Right renal pelvis (tissue), 4 donors: ENCODE measurements at places on chromosomes 12 and 14. TPM values are rescaled to one million over a fixed set of nuclear protein-coding genes. Genes with fewer than 3 reads are reported as not detected.

The PCK2 gene
- polyA plus RNA-seq: 26.1 TPM

DNA sequence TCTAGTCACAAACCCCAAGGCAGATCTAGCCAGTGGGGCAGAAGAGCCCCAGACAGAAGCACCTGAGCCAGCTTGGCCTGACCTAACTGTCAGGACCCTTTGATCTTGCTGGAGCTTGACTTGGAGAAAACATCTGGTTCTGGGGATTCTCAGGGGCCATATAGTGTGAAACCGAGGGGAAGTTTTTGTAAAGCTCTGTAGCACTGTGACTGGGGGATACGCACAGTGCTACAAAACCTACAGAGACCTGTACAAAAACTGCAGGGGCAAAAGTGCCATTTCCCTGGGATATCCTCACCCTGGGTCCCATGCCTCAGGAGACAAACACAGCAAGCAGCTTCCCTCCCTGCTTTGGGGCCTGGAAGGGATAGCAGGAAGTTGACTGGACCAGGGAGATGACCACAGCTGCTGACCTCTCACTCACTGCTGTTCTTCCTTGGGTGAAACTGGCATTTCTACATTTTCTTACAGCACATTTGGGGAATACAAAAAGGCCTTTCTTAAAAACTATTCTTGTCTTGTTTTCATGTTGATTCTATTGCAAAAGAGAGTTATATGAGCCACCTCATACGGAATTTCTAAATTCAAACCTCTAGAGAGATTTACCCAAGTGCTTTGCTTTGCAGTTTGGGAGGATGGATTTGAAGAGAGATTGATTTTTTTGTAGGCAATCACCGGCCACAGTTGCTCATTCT lies 140.0 kb downstream of the DAD1 start:
- DNase-seq: no peak

DNA sequence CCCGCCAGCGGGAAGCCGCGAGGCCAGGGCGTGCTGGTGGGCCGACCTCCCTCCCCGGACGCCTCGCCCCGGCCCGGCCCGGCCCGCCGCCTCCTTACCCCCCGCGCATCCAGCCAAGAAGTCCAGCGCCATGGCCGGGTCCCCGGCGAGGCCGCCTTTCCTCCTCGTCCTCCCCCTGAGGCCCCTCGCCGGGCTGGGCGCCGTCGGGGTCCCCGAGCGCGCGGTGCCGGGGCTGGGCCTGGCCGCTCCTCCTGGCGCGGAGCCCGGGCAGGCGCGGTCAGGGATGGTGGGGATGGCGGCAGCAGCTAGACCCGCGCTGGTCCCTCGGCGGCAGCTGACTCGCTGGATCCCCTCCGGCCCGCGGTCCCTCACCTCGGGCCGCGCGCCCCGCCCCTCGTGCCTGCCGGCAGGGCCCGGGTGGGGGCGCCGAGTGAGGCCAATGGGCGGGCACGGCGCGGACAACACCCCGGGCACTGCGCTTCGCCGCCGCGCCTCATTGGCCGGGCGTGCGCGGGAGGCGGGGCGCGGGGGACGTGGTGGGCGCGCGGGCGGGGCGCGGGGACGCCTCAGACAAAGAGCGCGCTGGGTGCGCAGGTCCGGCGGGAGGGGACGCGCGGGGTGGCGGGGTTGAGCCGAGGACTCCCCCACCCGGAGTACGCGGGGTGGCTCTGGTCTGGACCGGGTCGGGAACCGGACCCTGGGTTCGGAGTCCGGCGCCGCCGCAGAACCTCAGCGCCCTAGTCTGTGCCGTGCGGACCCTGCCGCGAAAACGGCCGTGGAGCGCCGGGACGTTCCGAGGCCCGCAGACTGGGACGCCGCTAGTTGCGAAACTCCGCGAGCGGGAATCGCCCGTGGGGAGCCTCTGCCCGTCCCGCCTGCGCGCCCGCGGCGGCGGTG lies at the start of gene SLC25A29:
Gene SLC25A29 (minus strand): TSS at position 344 of the 897 bp plus-strand sequence. CDS start 212 bp downstream, at position 132.
- DNase-seq: peak; percentile 82

DNA sequence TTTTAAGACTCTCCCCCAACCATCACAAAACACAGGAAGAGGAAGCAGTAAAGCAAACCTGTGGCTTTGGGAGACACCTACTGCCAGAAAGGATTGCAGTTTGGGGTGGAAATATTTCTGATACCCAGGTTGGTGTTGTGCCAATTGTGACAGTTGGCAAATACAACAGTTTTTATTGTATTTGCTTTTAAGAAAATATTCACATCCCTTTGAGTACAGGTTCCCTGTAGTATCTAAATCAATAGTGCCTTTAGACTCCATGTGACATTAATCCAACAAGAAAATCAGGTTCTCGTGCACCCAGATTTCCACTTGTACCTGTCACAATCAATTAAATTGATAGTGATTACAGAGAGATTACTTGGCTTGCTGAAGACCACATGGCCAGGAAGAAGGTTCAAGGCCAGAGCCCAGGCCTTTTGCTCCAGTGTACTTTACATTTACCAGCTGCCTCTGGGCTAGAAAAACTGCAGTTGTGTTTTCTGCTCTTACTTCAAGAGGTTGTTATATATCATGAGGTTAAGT lies 361.2 kb downstream of the ATP23 start:
- no peak for DNase-seq

The CD163L1 gene
- 2.2 TPM for polyA plus RNA-seq

DNA sequence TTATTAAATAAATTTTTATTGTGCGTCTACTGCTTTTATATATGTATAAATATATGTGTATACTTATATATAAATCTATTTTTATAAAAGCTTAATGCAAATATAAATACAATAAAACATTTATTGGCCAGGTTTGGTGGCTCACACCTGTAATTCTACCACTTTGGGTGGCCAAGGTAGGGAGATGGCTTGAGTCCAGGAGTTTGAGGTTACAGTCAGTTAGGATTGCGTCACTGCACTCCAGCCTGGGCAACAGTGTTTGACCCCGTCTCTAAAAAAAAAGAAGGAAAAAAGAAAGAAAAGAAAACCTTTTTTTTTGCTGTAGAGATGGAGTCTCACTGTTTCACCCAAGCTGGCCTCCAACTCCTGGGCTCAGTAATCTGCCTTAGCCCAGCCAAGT lies 20.9 kb downstream of the ACTR6 start:
- no peak for DNase-seq

The MMAB gene
- 34.4 TPM for polyA plus RNA-seq

DNA sequence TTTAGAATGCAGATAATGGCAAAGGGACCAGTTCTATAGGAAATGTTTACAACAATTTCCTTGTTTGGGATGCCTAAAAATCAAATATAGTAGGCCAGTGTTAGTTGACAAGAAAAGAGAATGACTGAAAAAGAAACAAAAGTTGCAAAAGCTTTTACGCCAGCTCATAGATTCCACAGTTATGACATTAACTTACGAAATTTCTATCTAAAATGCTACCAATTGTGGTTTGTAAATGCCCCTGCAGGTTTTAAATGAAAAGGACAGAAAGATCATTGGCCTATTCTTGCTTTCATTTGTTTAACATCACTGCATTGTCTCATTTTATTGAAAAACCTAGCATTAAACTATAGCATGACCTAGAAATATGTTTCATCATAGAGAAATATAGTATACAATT lies 345.8 kb downstream of the CCDC91 start:
- no peak for DNase-seq

DNA sequence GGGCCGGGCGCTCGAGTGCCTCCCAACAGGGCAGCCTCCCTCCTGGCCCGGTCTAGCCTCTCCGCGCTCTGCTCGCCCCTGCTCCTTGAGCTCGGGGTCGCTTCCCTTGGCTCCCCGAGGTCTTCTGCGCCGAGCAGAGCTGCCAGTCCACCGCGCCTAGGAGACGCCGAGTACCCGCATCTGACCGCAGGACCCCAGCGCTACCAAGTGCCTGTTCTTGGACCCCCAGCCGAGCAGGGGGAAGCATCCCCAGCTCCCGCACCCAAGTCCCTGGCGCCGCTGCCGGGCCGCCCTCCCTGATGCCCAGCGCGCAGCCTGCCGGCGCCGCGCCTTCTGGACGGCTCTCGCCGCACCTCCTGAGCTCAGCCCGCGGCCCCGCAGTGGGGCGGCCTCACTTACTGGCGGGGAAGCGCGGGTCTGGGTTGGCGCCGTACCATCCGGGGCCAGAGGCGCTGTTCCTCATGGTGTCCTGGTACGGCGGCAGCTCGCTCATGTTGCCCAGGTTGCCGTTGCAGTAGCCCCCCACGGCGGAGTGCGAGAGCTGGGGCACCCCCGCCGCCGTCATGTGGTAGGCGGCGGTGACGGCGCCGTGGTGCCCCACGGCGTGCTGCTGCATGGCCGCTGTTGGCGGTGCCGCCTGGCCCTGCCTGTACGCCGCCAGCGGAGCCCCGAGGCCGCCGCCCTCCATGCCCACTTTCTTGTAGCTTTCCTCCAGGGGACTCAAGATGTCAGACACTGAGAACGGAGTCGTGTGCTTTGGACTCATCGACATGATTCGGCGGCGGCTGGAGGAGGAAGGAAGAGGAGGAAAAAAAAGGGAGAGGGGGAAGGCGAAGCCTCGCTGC lies 1.2 kb downstream of the NKX2-1 start:
- no peak for DNase-seq

- DNase-seq: no peak
These were observed 5.6 kb upstream of the E2F7 start for GRCh38 chr12:77070800-77071449.

DNA sequence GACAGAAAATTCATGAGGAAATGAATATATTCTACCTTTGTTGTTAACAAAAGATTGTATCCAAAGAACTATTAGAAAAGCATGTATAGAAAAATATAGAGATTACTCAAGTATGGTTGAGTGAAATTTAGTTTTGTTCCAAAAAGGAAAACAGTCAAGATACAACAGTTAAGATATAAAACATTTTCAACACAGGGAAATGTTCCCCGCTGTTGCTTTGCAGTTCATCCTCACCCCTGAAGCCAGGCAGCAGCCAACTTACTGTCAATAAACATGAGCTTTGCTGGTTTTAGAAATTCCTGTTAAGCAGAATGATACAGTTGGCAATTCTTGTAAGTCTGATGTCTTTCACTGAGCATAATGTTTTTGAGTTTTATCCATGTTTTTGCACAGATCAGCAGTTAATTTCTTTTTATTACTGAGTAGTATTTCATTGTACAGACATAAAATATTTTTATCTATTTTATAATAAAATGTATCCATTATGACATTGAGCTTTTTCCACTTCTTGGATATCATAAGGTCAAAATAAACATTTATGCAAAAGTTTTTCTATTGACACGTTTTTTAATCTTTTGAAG lies 1.2 kb upstream of the CLEC2B start:
- no peak for DNase-seq

DNA sequence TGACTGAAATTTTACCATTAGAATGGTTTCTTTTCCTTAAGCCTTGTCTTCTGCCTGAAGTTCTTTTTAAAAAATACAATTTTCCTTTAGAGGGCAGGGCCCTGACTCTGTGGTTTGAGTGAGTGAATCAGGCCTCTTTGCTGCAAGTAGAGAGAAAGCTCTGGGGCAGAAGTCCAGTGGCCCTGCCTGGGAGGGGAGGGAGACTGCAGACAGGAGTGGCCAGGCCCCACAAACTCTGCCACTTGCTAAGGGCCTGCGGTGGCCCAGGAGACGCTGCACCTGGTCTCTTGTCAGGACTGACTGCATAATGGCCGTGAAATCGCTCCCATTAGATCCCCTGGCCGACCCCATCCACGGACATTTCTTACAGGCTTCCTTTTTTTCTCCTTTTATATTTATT lies 25.5 kb downstream of the TSPAN11 start:
- DNase-seq: no peak

The TMEM132C gene
- polyA plus RNA-seq: 3.7 TPM

GRCh38 chr14:99524091-99524661 lies 43.0 kb downstream of the CCNK start:
- DNase-seq: no peak

GRCh38 chr12:123055281-123055766 lies 74.8 kb downstream of the ARL6IP4 start:
- DNase-seq: no peak

The TMEM233 gene
- 1.2 TPM for polyA plus RNA-seq

DNA sequence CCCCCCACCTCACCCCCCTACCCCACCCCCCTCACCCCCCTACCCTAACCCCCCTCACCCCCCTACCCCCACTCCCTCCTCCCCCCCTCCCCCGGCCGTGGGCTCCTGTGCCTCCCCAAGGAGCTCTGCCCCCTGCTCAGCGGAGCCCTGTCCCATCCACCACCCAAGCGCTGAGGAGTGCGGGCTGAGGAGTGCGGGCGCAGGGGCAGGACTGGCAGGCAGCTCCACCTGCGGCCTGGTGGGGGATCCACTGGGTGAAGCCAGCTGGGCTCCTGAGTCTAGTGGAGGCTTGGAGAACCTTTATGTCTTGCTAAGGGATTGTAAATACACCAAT lies 2.3 kb upstream of the JPH4 start:
- no peak for DNase-seq

GRCh38 chr12:90858252-90858651 lies 96.7 kb downstream of the CCER1 start:
- DNase-seq: peak; percentile 34

- no peak for DNase-seq
These were observed 13.5 kb upstream of the ATG14 start for GRCh38 chr14:55425091-55425490.

The DRAM1 gene
- polyA plus RNA-seq: 23.0 TPM

The GARIN6 gene
- polyA plus RNA-seq: not detected
